Activated CD4-positive, alpha-beta memory T cell treated with anti-CD3 and anti-CD28 coated beads, Interleukin-2, amount 10 ng/mL, durations not matched to agents 7 days and 5 days (primary cell): ENCODE measurements at places on chromosomes 16 and 17. TPM values are rescaled to one million over a fixed set of nuclear protein-coding genes. Genes with fewer than 3 reads are reported as not detected.

The LRRC75A gene
- total RNA-seq, result 1.2 TPM

The CD300E gene
- not detected for total RNA-seq

The KRT15 gene
- not detected for total RNA-seq

The CCL23 gene
- total RNA-seq, result not detected

The TPPP3 gene
- not detected for total RNA-seq
